ENCODE measurements at places on chromosomes 12 and 14.

GRCh38 chr14:88269806-88270420 is 53.2 kb downstream of the KCNK10 start:
- DNase-seq = no peak

GRCh38 chr14:98350213-98350612 is 921.8 kb downstream of the BCL11B start:
- DNase-seq = no peak

- no peak for DNase-seq
These were observed 133.8 kb downstream of the SLC2A13 start for GRCh38 chr12:39972119-39972518.

- no peak for DNase-seq
These were observed 6.7 kb upstream of the BATF start for GRCh38 chr14:75515629-75515996.

GRCh38 chr12:117096501-117097042 is 2.6 kb downstream of the TESC start:
- DNase-seq = no peak

DNA sequence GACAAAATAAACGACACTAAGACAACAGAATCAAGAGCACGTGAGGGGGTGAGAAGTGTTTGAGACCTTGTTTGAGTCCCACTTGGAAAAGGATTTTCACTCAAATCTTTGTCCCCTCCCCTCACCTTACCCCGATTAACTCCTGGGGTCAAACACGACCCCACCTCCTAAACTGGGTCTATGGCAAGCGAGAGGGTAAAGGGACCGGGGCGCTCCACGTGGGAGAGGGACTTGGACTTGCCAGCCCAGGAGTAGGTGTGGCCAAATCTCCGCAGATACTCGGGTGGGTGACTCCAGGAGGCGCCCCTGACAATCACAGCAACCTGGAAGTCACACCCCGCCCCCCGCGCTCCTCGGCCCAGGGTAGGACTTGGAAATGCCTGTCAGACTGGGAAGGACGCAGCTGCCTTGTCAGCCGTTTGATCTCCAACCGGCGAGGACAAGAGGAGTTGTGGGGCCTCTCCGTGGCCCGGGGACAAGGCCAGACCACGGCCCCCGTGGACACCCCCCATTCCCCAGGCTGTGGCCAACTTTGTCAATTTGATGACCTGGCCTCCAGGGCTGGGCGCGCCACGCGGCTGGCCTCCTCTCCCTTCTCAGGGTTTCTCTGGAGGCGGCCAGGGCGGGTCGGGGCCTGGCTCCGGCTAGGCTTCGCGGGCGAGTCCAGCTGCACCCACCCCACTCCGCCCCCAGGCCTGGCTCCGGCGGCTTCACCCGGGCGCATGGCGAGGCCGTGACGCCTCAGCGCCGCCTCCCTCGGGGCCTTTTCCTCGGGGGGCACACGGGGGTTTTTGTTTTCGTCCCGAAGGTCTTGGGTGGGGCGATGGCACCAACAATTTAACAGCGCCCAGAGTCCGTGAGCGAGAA is 1.1 kb upstream of the BCL11B start:
- no peak for DNase-seq

DNA sequence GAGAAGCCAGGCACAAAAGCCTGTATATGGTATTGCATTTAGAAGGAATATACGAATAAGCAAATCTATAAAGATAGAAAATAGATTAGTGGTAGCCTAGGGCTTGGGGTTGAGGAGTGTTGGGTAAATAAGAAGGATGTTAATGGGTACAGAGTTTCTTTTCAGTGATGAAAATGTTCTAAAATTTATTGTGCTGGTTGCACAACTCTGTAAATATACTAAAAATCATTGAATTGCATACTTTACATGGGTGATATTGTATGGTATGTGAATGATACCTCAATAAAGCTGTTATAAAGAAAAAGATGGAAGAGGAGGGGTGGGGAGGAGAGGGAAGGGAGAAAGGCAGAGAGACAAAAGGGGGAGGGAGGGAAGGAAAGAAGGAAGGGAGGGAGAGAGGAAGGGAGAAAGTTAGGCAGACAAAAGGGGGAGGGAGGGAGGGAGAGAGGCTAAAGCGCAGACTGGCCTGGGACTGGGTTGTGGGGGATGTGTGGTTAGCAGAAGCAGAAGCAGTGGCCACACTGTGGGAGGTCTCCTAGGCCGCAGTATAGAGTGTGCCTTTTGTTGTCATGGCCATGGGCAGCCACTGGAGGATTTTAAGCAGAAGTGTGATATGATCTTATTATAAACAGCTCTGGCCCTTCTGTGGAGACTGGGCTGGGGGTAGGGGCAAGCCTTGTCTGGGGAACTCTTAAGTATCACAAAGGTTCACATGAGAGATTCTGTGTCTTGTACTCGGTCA is 73.6 kb upstream of the ELK3 start:
- no peak for DNase-seq

- no peak for DNase-seq
These were observed 329.3 kb upstream of the DCN start for GRCh38 chr12:91511795-91512420.

- DNase-seq = no peak
These were observed 230.5 kb downstream of the SLC25A21 start for GRCh38 chr14:36941783-36942521.

DNA sequence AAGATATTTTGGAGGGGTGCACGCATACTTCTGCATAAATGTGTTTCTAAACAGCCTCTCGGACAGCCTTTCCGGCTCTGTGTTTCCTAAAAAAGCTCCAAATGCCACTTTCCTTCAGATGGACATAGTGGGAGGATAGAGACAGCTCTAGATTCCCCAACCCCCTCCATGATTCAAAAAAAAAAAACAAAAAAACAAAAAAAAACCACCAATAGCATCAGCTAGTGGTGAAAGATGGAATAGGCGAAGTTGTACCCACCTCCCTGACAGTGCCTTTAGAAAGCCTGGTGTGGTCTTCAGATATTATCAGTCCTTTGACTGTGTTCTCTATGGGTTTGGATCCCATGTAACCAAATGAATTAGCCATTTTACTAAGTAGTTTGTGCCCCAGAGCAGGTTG is 94.1 kb downstream of the PHETA1 start:
- no peak for DNase-seq

Measured in activated naive CD8-positive, alpha-beta T cell treated with anti-CD3 and anti-CD28 coated beads, Interleukin-2, amount 50 U/mL, for 16 hours (primary cell).